ENCODE measurements at places on chromosomes 1 and 21.

DNA sequence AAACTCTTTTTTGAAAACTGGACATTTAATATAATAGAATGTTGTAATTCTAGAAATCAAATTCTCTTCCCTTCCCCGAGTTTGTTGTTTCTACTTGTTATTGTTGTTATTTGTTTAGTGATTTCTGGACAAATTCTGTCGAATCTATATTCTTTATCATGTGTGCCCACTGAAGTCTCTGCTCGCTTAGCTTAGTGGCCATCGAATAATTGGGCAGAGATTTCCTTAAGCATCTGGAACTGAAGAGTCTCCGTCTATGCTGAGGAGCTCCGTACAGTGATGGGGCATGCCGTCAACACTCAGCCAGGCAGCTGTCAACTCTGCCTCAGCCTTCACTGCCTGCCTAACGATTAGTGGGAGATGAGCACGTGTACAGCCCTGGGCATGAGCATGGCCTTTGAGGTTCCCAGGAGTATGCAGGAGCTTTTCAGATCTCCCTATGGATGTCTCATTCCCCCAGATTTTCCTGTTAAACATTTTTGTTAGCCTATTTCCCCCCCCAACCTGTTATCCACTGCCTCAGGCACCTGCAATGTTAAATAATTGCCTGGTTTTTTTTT lies 66.8 kb downstream of the SLX9 start:
- DNase-seq: no peak

GRCh38 chr1:233790662-233791371 lies 113.7 kb upstream of the SLC35F3 start:
- peak; percentile 19 for DNase-seq

- no peak for DNase-seq
Measured at GRCh38 chr1:185401019-185401418, 84.0 kb upstream of the IVNS1ABP start.

DNA sequence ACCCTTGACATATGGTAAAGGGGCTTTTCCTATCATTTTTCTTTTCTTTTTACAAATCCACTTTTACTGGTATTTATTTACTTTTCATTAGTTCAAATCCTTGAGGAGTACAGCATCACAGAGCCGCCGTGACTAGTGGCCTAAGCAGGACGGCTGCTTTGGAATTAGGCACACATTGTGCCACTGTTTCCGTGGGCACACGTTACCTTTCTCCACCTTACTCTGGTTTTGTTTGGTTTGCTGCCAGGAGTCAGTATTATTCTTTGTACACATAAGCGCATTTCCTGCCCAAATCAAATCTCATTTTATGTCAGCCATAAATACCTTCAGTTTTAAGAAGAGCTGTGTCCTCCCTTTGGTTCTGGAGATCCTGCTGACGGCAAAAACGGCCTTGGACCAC lies 31.2 kb downstream of the SCCPDH start:
- no peak for DNase-seq

GRCh38 chr1:96722161-96722922 lies 758 bp downstream of the PTBP2 start:
- DNase-seq: peak; percentile 73

GRCh38 chr1:217540321-217540720 lies 90.6 kb downstream of the GPATCH2 start:
- DNase-seq: no peak
